NCI-H1092 treated with DMSO at 0.1 percent for 48 hours (cell line): ENCODE measurements at places on chromosomes 7 and 10.

GRCh38 chr7:28358423-28358868 is 53.9 kb upstream of the CREB5 start:
- no peak for DNase-seq

DNA sequence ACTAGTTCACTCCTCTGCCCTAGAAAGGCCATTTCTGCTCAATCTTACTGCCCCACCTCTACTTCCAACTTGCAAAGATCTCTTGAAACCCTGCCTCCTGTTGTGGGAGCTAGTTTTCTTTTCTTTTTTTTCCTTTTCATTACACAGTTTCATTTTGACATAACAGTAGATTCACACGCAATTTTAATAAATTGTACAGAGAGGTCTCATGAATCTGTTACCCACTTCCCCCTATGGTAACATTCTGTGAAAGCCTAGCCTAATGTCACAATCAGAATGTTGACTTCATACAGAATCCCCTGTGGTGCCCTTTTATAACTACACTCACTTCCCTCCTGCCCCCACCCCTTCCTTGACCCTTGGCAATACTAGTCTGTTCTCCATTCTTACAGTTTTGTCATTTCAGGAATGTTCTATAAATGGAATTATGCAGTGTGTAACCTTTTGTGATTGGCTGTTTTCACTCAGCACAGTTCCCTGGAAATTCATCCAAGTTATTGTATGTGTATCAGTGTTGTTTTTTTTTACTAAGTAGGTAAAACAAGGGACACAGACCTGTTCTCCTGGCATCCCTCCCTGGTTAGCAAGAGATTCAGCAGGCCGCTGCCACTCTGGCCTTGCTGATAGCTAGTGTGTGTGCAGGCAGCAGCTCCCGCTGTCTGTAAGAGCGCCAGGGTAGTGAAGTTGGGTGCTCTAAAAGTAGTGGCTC is 21.5 kb downstream of the CHST3 start:
- no peak for DNase-seq

GRCh38 chr7:99030457-99030856 is 113.5 kb downstream of the SMURF1 start:
- DNase-seq: no peak

GRCh38 chr10:103765168-103765567 is 90.2 kb downstream of the SH3PXD2A start:
- DNase-seq: no peak

DNA sequence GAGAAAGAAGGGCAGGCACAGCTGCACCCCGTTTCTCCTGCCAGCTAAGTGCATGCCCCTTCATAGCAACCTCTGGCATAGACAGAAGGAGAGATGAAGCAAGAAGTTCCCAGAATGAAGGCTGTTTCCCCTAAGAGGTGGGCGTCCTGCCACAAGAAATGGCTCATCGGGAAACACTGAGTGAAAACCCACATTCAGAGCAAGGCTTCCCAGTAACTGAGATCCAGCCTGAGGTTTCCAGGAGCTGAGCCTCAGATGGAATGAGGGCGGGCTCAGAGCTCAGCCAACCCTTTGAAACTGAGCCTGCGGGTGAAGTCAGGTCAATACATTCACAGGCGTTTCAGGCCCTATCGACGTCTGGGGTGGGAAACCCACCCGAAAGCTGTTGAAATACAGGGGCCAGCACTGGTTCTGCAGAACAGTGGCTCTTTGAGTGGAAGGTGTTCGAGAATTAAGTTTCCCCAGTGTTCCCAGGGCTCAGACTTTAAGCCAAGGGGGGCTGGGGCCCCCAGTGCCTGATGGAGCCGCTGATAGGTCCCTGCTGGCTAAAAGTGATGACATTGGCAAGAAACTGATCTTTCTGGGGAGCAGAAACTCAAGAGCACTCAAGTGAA is 510.2 kb downstream of the RPS24 start:
- no peak for DNase-seq

DNA sequence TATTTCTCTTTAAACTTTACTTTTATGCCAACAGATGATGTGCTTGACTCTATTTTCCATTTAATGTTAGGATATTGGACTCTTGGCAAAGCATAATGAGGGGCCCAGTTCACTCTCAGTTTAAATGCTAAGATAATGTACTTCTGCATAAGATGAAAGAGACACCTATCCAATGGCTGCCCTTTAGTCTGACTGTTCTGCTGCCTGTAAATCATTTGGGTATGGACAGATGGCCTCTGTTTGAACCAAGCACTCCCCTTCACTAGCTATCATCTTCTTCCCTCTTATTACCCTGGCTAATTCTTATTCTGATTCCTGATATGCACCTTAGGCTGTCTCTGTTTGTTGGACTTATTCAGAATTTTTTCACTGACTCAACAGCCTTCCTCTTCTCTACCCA is 72.1 kb downstream of the SEM1 start:
- no peak for DNase-seq

GRCh38 chr10:91418416-91418815 is 8.3 kb downstream of the HECTD2 start:
- DNase-seq: no peak

- DNase-seq: no peak
Observed at GRCh38 chr7:131302446-131302845, 25.2 kb upstream of the MKLN1 start.

DNA sequence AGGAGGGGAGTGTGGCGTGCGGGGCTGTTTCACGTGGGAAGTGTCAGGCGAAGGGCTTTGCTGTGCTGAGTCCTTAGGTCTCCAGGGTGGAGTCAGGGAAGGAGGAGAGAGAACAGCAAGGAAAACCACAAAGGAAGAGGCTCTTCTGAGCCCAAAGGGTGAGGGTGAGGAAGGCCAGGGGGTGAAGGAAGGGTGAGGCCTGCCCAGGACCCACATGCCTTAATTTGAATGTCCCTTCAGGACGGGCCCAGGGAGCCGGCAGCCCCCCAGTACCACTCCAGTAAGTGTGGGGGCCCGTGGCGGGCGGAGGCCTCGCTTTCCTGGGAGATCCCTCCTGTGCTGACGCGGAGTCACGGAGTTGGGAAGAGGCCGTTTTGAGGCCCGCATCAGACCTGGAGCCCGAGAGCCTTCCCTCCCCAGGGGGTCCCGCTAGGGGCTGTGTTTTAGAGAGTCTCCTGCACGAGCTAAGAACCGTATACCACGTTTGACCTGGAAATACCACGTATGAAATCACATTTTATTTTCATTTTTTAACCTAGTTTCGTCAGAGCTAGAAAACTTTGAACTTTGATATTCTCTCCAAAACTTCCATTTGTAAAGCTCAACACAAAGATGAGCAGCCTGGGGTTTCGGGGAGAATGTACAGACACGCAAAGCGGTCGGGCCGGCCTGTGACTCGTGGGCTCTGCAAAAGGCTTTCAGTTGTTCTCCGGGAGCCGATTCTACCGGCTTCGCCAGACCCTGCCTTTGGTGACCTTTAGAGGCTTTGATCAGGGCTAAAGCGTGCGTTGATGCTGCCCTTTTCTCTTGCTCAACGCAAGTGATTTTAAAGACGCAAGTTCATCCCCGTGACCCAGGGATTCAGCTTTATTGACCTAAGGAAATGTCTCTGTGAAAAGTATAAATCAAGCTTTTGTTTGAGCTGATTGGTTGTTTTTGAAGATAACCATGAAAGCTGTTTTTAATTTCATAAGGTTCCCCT is 23.6 kb upstream of the TTYH3 start:
- DNase-seq: no peak

- DNase-seq: no peak
Observed at GRCh38 chr7:138355254-138355653, 104.8 kb upstream of the TRIM24 start.

- DNase-seq: no peak
Observed at GRCh38 chr7:17502213-17503060, 204.0 kb downstream of the AHR start.

- DNase-seq: no peak
Observed at GRCh38 chr10:48199580-48200377, 74.7 kb downstream of the FRMPD2 start.

GRCh38 chr10:29056729-29057128 is 232.1 kb upstream of the LYZL1 start:
- DNase-seq: peak; percentile 15

DNA sequence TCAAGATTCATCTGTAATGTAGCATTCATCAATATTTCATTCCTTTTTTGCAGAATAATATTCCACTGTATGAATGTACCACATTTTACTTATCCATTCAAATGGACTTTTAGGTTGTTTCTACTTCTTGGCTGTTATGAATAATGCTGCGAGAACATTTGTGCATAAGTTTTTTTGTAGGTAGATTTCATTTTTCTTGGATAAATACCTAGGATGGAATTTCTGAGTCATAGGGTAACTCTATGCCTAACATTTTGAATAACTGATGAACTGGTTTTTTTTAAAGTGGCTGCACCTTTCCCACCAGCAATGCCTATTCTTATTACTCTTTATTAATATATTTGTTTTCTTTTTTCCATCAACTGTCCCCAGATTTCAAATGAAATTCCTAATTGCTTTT is 9.1 kb upstream of the XPNPEP1 start:
- no peak for DNase-seq

GRCh38 chr10:64630534-64630933 is 1109.3 kb downstream of the REEP3 start:
- no peak for DNase-seq

DNA sequence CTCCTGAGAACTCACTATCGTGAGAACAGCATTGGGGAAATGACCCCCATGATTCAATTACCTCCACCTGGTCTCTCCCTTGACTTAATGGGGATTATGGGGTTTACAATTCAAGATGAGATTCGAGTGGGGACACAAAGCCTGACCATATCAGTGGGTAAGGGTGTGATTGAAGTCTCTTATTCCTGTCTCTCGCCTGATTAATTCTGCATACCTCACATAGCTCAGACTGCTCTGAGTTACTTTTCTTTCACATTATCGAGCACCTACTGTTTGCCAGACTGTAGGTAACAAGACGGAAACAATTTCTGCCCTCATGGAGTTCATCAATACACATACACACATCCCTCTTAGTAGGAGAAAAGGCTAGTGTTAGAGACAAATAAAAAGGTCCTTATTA is 25.0 kb downstream of the CISD1 start:
- DNase-seq: no peak

- no peak for DNase-seq
Observed at GRCh38 chr10:89079961-89080360, 89.4 kb downstream of the FAS start.

- DNase-seq: no peak
Observed at GRCh38 chr10:75602341-75602740, 170.9 kb downstream of the LRMDA start.

- DNase-seq: no peak
Observed at GRCh38 chr10:21401196-21401595, 124.3 kb downstream of the SKIDA1 start.

DNA sequence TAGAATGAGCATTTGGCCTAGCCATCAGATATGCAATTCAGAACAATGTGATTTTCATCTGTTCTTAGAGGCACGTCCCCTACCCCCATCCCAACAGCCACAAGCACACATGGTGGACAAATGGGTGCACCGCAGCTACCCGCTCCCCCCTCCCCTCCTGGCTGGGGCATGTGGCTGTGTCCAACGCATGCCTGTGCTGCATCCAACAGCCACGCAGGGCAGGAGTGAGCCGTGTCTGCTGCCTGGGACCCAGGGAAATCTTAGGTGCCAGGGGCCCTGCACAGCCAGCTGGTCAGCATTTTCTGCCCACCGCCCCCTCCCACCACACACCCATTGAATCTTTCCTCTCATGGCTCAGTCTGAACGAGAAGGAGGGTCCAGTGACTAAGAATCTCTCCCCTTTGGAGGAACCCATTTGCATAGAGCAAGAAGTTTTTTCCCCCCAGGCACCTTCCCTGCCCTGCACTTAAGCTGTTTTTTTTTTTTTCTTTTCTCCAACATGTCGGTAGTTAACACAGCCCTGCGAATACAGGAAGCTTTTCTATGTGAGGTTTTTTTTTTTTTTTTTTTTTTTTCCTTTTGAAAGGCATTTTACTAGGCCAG is 138.9 kb downstream of the WDR11 start:
- DNase-seq: no peak

DNA sequence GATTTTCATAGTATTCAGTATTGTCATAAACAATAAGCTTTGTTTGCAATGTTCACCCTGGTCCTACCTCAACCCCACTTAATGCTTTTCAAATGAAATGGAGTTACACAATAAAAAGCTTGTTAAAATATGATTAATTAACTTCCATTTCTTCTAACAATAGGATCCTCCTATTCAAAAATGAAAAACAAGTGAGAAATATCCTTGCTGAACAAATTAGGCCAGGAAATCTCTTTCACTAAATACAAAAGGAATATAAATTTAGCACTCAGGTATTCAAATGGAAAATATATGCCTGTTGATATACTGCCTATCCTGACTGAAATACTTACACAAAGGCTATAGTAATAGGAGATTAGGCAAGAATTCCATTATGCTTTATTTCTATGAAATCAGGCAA is 323.4 kb upstream of the GRM3 start:
- DNase-seq: no peak

DNA sequence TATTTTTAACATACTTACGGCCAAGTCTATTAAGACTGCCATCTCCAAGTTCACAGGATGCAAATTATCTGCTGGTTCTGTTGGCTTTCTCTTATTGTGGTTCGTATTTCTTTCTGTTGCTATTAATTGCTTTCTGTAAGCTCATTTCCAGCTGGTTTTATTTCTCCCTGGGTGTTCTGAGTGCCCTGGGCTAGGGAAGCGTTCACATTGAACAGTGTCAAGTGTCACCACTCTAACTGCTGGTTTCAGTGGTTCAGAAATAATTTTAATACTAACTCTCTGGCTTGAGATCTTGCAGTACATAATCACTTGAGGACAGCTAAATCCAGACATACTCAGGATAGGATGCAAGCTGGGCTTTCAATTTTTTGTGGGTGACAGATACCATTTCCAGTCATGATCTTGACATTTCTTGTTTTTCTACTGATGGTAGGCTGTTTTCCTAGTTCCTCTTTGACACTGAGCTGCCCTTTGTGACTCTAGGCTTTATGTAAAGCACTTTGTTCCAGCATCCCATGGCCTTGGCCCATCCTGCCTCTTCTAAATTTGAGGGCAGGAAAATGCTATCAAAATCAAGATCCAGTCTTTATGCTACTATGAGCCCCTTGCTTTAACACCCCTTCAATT is 117.6 kb downstream of the SNX13 start:
- no peak for DNase-seq

DNA sequence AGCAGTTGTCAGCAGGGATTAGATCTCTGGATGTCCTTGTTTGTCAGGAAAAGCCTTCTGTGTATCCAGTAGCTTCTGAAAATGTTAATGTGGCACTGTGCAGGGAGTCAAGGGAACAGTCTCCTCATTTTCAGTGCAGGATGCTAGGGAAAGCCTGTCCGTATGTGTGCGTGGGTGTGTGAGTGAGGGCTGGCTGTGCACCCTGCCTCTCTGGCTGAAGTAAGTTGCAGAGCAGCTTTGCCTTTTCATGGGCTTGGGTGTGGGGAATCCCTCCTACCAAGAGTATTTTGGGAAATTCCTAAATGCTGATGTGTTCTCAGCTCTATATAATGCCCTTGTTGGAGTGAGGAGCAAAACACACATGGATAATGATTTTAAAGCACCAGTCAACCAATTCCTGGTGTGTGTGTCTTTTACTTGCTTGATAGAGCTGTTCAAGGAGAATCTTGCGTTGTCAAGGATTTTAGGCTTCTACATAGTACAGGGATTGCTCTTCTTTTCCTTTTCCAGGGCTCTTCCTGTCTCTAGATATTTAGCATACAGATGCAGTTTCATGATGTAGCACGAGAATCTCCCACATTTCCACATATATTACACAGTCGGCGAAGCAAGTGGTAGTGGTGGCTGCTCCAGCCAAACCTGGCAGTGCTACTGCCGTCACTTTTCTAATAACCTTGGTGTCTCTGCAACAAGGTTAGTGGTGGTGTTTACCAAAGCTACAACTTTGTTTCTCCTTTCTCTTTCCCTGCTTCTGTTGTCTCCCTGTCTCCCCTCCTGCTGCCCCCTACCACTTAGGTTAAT is 92.8 kb downstream of the MCU start:
- DNase-seq: no peak
